PC-9 (cell line): ENCODE measurements at places on chromosomes 3 and 15. TPM values are rescaled to one million over a fixed set of nuclear protein-coding genes. Genes with fewer than 3 reads are reported as not detected.

DNA sequence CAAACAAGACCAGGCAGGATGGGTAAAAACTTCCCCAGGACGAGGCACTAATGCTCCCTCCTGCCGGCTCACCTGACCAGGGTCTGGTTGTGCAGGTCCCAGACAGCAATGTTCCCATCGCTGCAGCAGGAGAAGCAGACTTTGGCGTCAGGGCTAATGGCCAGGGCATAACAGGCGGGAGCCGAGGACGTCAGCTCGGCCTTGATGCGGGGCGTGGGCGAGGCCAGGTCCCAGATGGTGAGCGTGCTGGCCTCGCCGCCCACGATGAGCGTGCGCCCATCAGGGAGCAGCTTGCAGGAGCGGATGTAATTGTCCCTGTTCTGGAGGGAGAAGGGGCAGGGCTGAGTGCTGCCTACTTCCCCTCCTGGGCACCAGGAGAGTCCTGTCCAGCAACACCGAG lies 43.4 kb downstream of the TLE3 start:
- DNase-seq: no peak

The IDH2 gene
- total RNA-seq: 87.9 and 96.7 TPM in 2 replicates

The INKA1 gene
- 0.40 TPM in 1 of 2 replicates, not detected in the other for total RNA-seq

DNA sequence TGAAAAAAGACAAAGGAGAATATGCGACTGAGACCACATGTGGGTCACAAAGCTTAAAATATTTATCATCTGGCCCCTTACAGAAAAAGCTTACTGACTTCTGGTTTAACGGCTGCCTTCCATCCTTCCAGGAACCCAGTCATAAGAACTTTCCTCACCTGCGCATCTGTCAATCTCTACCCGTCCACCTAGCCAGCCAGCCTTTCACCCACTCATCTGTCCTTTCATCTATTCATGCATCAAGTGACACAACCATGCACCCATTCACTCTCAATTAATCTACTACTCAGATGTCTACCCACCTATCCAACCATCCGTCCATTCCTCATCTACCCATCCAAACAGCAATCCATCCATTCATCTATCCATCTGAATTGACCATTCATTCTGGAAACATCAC lies 64.2 kb upstream of the NR2C2 start:
- no peak for DNase-seq

DNA sequence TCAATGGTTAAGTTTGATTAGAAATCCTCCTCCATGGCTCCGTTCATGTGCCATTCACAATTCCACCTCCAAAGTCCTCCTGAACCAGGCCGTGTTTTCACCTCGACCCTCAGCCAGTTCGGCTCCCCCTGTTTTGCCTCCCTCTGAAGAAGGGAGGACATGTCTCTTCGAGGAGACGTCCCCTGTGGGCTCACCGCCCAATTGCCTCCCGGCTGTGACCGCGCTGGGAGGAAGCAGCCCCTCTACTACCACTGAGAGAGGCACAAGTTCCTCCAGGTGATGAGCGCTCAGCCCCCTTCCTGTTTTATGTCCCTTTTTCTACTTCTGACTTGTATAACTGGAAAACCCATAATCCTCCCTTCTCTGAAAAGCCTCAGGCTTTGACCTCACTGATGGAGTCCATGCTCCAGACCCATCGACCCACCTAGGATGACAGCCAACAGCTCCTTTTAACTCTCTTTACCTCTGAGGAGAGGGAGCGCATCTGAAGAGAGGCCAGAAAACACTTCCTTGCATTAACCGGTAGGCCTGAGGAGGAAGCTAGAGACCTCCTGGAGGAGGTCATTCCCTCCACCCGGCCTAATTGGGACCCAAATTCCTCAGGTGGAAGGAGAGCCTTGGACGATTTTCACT lies 4.7 kb downstream of the DET1 start:
- DNase-seq: no peak

- no peak for DNase-seq
Measured at GRCh38 chr3:74564560-74564959, 49.9 kb downstream of the CNTN3 start.

DNA sequence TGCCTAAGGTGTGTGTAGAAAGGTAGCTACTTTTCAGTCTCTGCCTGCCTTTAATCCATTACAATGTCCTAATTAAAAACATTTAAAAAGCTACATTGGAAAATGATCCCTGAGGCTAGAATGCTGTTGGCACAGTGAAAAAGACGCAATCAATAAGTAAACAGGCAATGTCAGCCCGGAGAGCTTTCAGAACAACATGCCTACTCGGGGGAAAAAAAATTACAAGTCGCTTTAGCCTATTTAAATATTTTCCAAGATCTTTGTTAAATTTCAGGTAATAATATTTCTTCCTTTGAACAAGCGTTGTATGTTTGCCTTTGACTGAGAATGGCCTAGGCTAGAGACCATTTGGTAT lies 46.6 kb upstream of the CD47 start:
- no peak for DNase-seq

The CCDC33 gene
- total RNA-seq: 7.5 and 15.4 TPM in 2 replicates

- DNase-seq: no peak
Measured at GRCh38 chr3:127194601-127195187, 1.8 kb downstream of the PRR23E start.

- DNase-seq: peak; percentile 10
Measured at GRCh38 chr3:40939741-40940130, 259.6 kb upstream of the CTNNB1 start.

DNA sequence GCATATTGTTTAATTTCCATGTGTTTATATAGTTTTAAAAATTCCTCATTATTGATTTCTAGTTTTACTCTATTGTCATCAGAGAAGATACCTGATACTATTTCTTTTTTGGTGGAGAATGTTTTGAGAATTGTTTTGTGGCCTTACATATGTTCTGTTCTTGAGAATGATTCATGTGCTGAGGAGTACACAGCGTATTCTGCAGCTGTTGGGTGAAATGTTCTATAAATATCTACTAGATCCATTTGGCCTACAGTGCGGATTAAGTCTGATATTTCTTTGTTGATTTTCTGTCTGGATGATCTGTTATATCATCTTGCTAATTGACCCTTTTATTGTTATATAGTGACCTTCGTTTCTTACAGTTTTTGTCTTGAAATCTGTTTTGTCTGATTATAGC lies 109.7 kb downstream of the UBE2E2 start:
- no peak for DNase-seq

- peak; percentile 4 for DNase-seq
Measured at GRCh38 chr15:52440414-52440813, 88.3 kb downstream of the MYO5A start.

DNA sequence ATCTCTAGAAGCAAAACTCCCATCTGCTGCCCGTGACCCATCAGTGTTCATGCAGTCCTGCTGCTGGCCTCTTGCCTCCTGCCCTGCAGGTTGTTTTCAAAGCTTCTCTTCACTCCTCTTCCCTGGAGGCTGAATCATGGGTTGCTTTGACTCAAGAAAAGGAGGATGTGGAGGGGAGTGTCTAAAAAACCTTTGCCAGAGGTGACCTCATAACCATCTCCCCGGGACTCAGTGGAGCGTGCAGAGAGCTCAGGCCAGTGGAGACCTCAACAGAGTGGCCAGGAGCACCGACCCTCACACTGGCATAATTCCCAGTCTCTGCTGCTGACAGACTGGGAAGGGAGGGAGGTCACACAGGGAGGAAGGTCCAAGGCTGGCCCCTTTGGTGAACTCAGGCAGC lies 60.9 kb upstream of the ITGA11 start:
- DNase-seq: no peak

DNA sequence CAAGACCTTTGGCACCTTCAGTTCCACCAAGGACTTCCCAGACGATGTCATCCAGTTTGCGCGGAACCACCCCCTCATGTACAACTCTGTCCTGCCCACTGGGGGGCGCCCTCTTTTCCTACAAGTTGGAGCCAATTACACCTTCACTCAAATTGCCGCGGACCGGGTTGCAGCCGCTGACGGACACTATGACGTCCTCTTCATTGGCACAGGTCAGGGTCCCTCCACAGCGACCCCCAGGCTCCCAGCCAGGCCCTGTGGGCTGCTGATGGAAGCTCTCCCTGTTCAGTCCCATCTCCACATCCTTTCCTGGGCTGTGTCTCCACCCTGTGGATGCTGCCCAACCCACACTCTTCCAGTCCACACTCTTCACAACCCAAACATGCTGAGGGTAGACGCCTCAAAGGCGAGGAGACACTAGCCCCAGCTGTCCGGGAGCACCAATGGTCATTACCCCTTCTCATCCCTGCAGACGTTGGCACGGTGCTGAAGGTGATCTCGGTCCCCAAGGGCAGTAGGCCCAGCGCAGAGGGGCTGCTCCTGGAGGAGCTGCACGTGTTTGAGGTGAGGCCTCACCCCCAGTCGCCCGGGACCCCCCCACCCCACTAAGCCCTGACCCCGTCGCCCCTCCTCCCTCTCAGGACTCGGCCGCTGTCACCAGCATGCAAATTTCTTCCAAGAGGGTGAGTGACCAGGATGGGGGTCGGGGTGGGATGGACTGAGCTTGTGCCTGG lies 4.3 kb upstream of the LSMEM2 start:
- no peak for DNase-seq

- DNase-seq: no peak
Measured at GRCh38 chr3:195040094-195040493, 230.9 kb downstream of the XXYLT1 start.

- no peak for DNase-seq
Measured at GRCh38 chr15:88799341-88799740, 3.9 kb upstream of the ACAN start.

DNA sequence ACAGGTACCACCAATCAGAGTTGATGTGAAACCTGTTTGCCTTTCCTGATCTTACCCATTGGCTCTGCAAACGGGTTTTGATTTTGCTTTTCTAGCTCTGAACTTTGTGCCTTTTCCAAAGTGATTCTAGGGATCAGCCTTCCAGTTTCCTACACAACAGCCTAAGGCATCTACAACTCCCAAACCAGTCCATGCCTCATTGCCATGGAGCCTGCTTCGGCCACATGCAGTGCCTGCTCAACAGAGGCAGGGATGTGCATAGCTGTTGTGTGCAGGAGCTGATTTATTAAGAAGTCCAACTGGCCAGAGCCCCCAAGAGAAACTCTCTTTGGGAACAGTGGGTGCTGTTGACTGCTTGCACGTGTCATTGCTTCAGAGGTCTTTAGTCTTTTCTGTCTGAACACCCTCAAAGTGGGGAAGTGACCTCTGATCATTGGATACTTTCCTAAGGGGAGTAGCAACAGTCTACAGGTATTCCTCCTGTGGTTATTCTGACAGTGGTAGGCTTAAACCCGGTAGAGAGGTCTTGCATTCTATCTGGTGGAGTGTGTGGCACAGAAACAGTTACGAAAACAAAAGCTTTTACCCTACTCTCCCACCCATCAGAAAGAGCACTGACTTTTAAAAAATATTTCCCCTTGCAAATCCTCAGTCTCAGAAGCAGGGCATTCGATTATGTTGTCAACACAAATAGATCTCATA lies 36.6 kb upstream of the THSD4 start:
- DNase-seq: no peak

DNA sequence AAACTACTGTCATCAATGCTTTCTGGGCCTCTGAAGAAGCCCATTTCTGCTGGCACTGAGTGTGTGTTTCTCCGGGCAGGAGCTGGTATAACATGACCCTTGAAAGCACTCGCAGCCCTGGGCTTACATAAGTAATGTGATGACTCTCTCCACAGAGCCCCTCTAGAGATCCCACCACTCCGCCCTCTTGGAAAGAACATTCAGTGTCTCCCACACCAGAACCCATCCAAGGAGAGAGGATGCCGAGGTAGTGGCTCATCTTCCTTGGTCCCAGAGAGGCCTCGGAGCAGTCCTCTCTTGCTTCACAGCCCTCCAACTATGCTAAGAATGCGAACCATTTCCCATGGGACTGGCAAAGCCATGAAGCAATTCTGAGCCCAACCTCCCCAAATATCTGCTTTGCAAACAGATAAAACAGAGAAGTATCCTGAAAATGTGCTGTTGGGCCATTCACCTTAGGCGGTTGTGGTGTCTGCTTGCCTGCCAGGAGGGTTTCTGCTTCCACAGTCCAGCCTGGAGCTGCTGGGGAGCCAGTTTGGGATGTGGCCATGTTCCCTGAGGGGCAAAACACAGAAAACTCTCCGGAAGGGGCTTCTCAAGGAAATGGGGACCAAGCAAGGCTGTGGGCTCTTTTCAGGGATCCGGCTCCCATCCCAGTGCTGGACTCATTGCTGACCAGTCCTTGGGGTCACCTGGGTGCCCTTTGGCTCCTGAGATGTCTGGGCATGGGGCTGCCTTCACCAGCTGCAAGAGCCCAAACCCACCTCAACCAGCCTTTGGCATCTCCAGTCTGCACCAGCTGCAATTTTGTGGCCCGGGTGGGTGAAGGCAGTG lies 47.3 kb downstream of the AMOTL2 start:
- DNase-seq: peak; percentile 98

DNA sequence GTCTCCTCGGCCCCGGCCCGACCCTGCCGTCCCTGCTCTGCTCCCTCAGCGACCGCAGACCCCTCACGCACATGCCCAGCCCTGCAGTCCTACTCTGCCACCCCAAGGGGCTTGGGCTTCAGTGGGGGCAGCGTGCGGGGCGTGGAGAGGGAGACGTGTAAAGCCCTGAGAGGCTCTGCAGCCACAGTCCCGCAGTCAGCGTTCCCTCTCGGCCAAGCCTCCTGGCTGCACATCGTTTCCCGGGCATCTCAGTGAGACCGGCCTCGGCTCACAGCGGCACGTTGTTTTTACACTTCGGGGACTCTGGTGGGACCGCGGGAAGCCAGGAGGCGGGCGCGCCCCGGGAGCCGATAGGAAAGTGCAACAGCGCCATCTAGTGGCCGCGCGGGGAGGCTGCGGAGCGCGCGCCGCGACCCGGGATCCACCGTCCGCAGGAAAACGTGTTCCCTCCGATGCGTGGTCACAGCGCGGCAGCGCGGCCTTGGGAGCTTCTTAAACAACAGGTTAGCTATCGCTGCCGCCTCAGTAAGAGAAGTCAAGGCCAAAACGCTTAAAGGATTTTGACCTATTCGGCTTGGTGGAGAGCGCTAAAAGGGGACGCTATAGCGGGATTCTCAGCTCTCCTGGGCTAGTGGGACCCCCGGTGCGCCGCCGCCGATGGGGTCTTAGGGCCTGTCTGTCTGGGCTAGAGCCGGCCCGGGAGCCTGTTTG lies 226.8 kb upstream of the IGF1R start:
- no peak for DNase-seq

DNA sequence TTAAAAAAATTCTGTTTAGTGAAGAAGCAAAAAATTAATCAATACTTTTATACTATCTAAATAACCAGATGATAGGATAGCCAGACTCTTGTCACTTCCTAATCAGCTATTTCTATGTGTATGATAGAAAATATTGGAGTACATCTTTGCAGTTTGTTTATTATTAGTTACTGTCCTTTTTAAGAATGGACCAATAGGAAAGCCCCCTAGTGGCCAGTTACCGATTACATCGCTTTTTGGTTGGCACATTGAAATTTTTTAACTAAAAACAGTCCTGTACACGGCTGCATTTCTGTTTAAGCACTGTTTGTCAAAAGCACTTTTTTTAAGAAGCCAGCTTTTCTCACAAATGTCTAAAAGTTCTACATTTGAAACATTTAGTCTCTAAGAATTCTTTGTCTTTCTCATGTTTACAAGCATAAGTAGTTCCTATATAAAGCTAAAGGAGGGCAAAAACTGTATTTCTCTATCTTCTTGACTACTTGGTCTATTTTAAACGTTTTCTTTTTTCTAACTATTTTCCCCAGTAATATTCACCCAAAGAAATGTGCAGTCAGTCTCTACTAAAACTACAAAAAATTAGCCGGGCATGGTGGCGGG lies 253.2 kb upstream of the LRTM1 start:
- no peak for DNase-seq
